ENCODE measurements at places on chromosomes 1 and 21.

GRCh38 chr1:246000638-246001015 lies 506.5 kb downstream of the SMYD3 start:
- no peak for DNase-seq

GRCh38 chr1:37794372-37795339 lies 1.0 kb downstream of the MANEAL start:
- DNase-seq = no peak

DNA sequence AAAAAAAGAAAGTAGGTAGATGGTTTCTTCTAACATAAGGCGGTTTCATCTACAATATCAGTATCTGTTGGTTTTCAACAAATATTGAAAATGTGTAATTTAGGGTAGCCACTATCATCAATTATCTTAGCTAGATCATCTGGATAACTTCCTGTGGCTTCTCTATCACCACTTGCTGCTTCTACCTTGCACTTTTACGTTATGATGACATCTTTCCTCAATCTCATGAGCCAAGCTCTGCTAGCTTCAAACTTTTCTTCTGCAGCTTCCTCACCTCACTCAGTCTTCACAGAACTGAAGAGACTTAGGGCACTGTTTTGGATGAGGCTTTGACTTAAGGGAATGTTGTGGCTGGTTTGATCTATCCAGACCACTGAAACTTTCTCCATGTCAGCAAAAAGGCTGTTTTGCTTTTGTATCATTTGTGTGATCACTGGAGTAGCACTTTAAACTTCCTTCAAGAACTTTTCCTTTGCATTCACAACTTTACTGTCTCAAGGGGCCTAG lies 144.9 kb upstream of the HP1BP3 start:
- DNase-seq = no peak

- peak; percentile 70 for DNase-seq
Measured at GRCh38 chr1:15027515-15027986, 126.0 kb upstream of the TMEM51 start.

GRCh38 chr1:54997711-54997986 lies 1.1 kb upstream of the BSND start:
- DNase-seq = no peak

GRCh38 chr1:40638097-40639036 lies 27.1 kb downstream of the RIMS3 start:
- DNase-seq = peak; percentile 18

- DNase-seq = peak; percentile 49
Measured at GRCh38 chr1:45522324-45523104, 830 bp upstream of the PRDX1 start.

DNA sequence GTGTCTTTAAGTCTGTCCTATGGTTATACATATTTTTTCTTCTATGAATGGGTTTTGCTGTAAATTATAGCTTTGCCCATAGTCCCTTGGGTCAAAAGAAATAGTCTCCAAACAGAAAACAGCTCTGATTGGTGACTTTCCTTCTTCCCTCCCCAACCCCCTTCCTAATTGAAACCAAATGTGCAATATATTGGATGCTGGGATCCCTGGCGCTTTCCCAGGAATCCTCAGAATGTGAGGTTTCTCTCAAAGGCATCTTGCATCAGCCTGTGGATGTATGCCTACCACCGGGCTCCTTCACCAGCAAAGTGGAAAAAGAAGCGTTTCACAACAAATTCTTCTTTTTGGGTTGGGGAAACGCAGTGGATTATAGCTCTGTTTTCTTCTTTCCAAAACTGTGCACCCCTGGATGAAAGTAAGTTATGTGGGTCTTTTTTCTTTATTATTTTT lies at the start of gene DDR2:
Gene DDR2 (plus strand): TSS at position 248 of the 450 bp plus-strand sequence. CDS start 86,600 bp downstream, outside the sequence.
- no peak for DNase-seq

DNA sequence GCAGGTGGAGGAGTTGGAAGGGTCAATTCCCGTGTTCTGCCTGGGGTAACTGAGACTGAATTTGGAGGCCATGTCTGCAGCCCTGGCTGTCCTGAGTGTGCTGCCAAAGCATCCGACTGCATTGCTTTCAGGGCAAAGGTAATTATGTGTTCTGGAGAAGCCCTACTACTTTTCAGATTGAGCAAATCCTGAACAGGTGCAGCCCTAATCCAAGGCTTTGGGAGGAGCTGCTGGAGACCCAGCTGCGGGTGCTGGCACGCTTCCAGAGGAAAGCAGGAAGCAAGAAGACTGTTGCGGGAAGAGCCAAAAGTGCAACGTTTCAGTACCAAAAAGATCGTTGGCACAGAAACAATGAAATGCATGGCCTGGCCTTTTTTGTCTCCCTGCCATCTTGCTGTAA lies 73.7 kb upstream of the NRIP1 start:
- DNase-seq = no peak

GRCh38 chr1:198437332-198437731 lies 103.1 kb downstream of the ATP6V1G3 start:
- DNase-seq = no peak

DNA sequence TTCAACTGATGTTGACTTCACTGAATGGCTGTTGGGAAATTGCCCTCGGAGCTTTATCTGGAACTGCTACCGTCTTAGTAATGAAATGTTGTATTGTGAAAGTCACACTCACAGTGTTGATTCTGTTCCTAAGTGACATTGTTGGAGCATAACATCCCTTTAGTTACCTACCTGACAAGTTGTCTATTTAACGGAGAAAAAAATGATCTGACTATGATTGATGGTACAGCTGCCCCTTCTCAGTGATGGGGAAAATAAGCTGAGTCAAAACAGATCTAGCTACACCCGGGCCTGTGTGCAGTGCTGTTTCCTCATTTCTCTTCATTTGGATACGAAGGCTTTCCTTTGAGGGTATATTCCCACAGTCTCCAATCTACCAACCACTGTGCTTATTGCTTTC lies 472.3 kb upstream of the BRINP3 start:
- no peak for DNase-seq

DNA sequence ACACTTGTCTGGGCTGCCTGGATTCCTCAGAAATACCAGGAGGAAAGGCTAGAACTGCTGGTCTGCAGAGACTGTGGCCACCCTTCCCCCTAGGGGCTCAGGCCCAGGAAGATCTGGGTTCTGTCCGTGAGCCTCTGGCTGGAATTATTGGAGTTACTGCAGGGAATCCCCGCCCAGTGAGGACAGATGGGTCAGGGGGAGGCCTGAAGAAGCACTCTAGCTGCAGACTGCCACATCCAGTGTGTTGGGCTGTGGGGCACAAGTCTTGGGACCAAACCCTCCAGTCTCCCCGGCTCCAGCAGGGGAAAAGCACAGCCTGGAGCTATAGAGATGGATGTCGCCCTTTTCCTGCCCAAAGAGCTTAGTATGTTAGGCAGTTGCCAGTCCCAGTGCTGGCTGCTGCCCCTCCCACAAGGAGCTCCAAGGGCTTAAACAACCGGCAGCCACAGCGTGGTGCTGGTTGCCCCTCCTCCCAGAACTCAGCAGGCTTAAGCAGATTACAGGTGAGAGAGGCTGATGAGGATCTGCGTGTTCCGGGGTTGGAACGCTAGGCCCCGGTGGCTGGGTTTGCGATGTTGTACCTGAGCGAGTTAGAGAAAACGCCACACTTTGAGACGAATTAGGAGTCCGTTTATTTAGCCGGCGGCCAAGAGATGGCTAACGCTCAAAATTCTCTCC lies 255.5 kb upstream of the LRRC7 start:
- DNase-seq = no peak

DNA sequence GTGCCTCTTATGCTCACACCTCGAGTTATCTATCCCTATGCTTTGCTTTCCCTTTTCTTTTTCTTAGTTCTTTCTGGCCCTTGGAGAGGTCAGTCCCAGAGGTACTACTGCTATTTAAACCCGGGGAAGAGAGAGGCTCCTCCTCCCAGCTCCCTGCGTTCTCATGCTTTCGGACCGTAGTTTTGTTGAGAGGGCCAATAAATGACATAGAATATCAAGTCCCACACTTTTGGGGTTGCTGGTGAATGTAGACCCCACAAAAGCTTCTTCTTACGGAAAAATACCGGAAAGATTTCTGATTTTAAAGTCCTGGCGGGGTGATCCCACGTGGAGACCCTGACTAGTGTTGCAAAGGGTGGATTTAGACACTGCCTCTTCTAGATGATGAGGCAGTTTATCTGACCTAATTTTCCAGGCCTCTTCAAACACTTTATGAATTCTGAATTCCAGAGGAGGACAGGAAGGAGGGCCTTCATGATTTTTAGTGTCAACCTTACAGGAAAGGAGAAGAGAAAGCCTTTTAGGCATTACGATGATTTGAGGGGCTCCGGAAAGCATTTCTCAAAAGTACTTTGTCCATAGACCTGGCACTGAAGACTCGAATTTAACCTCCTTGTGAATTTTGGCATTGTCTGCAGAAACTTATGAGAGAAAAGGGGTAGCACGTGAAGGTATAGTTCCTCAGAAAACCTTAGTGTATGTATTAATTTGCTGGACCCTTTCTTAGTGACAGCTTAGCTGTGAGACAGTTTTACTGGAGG lies 694 bp downstream of the TMEM167B start:
- peak; percentile 60 for DNase-seq

- DNase-seq = peak; percentile 73
Measured at GRCh38 chr1:161192476-161193465, 6.1 kb downstream of the ADAMTS4 start.

GRCh38 chr1:53139951-53140361 lies 2.5 kb downstream of the SLC1A7 start:
- DNase-seq = peak; percentile 16

DNA sequence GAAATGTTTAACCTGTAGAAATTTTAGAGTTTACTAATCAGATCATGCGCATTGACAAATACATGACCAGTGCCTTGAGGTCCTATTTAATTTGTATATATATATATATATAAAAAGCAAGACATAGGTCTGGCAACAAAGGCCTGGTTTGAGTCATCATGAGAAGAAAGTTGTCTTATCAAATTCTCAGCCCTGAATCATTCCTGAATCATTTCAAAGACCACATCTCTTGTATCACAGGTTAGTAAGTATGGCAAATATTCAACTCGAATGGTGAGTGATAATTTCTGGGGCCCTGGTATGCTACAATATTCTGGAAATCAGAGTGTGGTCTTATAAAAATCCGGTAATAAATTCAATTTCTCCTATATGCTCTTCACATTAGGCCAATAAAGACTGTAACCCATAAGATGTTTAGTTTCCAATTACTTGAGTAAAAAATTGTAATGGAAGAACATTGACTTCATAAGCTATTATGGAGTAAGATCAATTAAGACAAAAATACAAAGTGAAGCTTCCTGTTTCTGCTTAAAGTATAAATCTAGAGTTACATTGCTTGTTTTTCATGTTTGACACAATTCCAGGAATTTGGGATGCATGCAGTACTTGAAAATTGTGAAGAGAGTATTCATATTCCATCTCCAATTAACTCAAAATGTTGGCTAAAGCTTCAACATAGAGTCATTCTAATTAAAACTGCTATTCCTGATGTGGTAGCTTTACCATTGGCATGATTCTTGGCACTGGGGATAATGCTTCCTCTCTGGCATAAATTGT lies 309.4 kb downstream of the BRINP3 start:
- DNase-seq = peak; percentile 84

- DNase-seq = no peak
Measured at GRCh38 chr1:33147275-33147996, 34.4 kb downstream of the TRIM62 start.

GRCh38 chr1:166383635-166384346 lies 217.0 kb upstream of the FAM78B start:
- no peak for DNase-seq

GRCh38 chr21:18646116-18646515 lies 242.5 kb upstream of the TMPRSS15 start:
- no peak for DNase-seq

DNA sequence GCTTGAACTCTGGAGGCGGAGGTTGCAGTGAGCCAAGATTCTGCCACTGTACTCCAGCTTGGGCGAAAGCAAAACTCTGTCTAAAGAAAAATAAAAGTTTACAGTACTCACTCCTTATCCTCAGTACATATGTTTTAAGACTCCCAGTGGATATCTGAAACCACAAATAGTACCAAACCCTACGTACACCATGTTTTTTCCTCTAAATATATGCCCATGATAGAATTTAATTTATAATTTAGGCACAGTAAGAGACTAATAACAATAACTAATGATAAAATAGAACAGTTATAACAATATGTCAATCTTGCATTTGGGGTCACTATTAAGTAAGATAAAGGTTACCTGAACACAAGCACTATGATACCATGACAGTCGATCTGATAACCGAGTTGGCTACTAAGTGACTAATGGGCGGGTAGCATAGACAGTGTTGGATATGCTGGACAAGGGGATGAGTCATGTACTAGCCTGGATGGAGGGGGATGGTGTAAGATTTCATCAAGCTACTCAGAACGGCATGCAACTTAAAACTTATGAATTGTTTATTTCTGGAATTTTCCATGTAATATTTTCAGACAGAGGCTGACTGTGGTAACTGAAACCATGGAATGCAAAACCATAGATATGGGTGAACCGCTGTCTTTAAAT lies 43.7 kb downstream of the ST7L start:
- DNase-seq = peak; percentile 78

DNA sequence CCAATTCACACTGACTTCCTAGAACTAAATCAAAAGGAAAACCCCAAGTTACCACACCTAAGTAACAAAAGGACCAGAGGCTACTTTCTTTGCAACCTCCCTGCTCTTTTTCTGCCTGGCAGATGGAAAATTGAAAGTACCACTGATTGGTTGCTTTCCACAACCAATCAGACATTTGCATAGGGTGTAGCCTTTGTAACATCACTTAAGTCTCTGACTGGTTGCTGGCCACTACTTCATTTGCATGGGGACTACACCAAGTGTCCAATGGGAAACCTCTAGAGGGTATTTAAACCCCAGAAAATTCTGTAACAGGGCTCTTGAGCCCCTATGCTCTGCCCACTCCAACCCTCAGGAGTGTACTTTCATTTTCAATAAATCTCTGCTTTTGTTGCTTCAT lies 365.0 kb downstream of the LTN1 start:
- DNase-seq = no peak

DNA sequence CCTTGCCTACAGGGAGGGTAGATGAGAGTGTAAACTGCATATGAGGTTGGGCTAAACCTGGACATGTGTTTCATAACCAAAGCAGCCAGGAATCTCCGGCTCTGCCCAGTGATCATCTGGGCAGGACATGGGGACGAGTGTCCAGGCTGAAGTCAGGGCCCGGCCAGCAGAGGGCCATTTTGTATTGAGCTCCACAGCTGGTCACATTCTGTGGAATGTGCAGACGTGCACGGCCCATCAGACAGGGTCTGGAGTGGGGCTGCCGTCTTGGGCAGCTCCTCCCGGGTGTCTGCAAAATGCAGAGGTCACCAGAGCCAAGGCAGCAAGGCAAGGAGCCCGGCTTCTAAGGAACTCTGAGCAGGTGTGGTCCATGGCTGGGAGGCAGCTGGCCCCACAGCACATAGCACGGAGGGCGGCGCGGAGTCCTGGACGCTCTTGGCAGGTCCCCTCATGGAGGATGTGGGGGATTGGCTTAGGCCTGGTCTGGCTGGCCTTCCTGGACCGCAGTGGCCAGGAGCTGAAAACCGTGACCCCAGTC lies 6.2 kb downstream of the LRRC3 start:
- DNase-seq = no peak

GRCh38 chr1:219559899-219560298 lies 53.0 kb downstream of the ZC3H11B start:
- DNase-seq = no peak

DNA sequence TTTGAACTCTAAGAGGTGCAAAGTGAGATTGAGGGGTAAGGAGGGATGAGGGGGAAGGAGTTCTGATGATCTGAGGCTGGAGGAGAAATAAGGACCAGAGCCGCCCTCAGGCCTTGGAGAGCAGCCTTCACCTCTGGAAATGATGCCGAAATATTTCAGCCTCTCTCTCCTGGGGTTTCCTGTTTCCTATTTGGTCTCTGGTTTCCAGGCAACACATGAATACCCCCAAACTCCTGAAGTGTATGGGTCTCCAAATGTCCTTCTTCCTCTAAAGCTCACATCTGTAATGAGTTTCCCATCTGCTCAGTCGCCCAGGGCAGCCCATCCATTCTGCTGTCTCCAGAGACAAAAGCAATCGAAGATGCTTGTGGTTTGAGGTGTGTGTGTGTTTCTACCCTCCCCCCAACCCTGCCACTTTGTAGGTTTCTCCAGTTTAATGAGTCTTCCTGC lies 52.0 kb upstream of the FAM20B start:
- DNase-seq = no peak

Data from epithelial cell of esophagus (primary cell).